Parietal lobe (tissue), 2 donors: ENCODE measurements at places on chromosomes 16 and 17. TPM values are rescaled to one million over a fixed set of nuclear protein-coding genes. Genes with fewer than 3 reads are reported as not detected.

Gene KRTAP2-2
- not detected for total RNA-seq

Gene RAB37
- total RNA-seq, result 0.63 TPM

Gene SLC6A4
- total RNA-seq, result under 0.01 TPM

Gene KSR1
- total RNA-seq, result 53.5 TPM

Gene PABPN1L
- total RNA-seq, result not detected

Gene KRT9
- not detected for total RNA-seq

Gene HBA1
- total RNA-seq, result 263 TPM

Gene IKZF3
- total RNA-seq, result under 0.01 TPM

Gene TP53TG3
- total RNA-seq, result not detected

Gene OR4D1
- not detected for total RNA-seq

Gene PHAF1
- total RNA-seq, result 36.3 TPM

Gene KRT33B
- not detected for total RNA-seq

Gene C16orf89
- 1.3 TPM for total RNA-seq

Gene BIRC5
- total RNA-seq, result 6.6 TPM

Gene CHTF8
- total RNA-seq, result 43.5 TPM
